ENCODE measurements at places on chromosomes 2 and 18.

DNA sequence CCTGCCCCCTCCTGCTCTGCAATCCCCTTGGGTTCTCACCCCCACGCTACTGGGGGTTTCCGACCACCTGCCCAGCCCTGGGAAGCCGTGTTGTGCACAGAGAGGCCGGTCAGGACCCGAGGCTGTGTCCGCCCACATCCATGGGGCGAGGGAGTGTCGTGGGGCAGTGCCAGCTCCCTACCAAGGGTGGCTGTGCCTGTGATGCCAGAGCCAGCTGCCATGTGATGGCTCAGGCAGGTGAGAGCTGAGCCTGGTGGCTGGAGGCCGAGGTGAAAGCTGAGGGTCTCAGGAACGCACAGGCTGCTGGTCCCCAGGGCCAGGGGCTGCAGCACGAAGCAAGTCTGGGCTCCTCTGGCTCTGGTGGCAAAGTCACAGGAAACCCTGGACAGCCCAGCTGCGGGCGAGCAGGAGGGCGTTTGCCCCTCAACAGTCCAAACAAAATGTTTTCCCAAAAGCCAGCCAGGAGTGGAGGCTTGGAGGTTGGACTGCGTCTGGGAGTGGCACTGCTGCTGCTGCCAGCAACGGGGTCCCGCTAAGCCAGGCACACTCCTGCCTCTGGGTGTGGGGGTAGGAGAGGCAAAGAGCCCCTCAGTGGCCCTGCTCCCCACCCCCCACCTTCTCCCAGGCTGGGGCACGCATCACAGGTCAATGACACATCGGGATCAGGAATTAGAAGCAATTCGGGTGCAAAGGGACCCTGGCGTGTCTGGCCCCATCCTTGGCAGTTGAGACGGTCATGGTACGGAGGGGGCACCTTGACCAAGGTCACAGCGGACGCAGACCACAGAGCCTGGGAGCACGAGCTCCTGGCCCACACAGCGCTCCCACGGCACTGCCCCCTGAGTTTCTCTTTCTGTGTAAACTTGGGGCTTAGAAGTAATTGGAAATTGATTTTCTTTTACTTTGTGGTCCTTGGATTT, 72.4 kb upstream of the GPC1 start:
- DNase-seq = no peak

DNA sequence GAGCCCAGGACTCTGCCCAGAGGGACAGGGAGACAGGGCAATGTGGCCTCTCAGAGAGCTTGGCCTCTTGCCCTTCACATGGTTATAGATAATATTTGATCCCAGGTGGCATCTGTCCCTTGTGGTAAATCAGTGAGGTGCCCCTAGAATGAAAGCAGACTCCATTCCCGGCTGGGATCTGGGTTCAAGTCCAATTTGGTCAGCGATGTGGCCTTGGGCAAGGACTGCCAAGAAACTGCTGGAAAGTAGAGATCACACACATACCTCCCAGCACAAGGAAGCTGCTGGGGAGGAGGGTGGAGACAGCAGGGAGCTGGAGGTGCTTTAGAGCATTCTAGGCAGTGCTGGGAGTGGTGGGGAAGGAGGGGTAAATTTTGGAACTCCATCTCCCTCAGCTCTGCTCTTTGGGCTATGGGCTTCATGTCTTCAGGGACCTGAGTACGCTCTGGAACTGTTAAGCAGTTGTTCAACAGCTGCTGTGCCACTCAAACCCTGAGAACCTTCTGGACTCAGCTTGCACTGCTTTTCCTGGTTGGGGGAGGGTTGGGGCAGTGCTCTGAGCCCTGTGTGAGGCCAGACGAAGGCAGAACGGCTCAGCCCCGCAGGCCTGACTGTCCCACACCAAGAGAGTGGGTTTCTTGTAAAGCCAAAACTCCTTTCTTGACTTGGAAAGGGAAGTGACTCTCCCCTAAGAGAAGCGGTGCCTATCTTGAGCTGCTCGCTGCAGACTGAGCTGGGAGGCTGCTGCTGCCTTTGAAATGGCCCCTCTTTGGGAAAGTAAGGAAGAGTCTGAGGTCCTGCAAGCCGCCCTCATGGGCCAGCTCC, 23.0 kb downstream of the INPP5D start:
- DNase-seq = no peak

GRCh38 chr2:176056406-176056805, 27.4 kb downstream of the EVX2 start:
- no peak for DNase-seq

GRCh38 chr2:23487735-23488492, 102.9 kb downstream of the KLHL29 start:
- peak; percentile 95 for DNase-seq

DNA sequence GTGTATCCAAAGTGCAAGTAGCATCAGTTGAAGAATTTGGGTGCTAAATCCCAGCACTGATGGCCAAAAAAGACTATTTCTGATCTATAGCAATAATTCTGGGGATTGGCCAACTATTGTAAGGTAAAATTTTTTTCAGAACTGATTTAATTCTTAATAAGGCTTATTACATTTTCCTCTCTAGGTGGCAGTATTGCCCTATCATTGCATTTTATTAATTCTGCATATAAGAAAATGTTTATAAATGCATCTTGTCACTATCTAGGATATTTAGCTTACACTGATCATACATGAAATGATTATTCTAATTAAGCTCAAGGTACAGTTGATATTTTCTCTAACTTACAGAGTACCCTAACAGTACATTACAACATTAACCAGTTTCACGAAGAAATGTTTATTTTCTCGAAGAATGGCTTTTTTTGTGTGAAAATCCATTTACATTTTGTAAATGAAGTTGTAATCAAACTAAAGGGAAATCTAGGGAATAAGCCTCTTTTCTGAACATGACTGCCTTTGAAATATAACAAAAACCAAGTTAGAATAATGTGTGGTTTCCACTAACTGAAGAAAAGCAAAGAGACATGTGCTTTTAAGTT, 11.0 kb downstream of the TTN start:
- DNase-seq = peak; percentile 81

DNA sequence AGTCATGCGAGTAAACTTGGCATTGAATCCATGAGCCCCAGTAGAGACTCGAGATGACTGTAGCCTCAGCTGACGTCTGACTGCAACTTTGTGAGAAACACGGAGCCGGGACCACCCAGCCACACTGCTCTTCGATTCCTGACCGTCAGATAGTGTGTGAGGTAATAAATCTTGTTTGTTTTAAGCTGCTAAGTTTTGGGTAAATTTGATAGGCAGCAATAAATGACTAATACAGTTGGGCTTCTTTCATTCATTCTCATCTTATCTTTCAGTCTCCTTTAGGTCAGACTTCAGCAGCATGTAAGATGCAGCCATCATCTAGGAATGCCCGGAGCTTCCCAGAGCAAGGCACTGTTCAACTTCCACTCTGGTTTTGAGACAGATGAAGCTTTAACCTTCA, 8.0 kb upstream of the KLHL29 start:
- DNase-seq = no peak

GRCh38 chr2:71683070-71683469, 229.7 kb downstream of the DYSF start:
- DNase-seq = no peak

GRCh38 chr18:75341897-75342296, 85.6 kb downstream of the SMIM21 start:
- DNase-seq = no peak

DNA sequence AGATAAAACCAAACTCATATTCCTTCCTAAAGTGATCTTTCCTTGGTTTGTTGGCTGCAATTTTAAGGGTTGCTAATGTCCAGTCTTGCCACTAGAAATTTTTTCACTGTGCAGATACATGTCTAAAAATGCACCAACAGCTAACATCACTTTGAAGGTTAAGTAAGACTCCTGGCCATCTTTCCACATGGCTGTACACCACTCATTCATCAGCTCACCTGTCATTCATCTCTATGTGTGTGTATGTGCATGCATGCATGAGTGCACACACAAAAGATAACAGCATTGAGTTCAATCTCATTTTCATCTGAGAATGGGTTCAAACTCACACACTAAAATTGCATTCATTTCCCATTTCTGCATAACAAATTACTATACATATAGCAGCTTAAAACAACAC, 203.8 kb downstream of the PDE11A start:
- DNase-seq = no peak

DNA sequence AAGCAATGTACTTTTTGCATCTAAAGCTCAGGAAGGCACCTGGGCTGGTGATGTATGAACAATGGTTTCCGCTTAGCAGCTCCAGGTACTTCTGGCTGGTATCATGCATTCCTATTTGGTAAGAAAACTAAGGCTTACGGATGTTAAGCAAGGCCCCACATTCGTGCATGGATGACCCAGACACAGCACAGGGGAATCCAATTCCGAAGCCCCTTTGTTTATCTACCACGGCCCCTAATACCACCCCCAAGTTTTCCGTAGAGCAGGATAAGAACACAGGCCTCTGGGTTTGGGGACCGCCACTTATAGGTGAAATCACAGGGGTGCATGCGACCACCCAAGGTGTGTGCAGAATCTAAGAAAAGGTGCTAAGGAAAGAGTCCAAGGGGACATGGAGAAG, 192.1 kb upstream of the ID2 start:
- no peak for DNase-seq

GRCh38 chr2:143877876-143878530, 641.9 kb downstream of the ZEB2 start:
- no peak for DNase-seq

DNA sequence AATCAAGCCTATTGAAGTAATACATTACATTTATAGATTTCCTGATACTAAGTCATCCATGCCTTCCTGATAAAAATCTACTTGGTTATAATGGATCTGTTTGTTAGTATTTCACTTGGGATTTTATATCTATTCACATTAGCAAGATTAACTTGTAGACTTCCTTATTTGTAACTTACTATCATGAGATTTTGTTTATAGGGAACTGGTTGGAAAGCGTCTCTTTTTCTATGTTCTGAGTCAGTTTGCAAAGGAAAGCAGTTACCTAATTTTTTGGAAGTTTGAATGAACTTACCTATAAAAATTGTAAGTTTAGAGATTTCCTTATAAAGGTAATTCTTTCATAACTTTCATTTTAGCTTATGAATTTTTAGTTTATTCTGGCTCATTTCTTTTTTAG, 141.4 kb downstream of the SMAD7 start:
- no peak for DNase-seq

DNA sequence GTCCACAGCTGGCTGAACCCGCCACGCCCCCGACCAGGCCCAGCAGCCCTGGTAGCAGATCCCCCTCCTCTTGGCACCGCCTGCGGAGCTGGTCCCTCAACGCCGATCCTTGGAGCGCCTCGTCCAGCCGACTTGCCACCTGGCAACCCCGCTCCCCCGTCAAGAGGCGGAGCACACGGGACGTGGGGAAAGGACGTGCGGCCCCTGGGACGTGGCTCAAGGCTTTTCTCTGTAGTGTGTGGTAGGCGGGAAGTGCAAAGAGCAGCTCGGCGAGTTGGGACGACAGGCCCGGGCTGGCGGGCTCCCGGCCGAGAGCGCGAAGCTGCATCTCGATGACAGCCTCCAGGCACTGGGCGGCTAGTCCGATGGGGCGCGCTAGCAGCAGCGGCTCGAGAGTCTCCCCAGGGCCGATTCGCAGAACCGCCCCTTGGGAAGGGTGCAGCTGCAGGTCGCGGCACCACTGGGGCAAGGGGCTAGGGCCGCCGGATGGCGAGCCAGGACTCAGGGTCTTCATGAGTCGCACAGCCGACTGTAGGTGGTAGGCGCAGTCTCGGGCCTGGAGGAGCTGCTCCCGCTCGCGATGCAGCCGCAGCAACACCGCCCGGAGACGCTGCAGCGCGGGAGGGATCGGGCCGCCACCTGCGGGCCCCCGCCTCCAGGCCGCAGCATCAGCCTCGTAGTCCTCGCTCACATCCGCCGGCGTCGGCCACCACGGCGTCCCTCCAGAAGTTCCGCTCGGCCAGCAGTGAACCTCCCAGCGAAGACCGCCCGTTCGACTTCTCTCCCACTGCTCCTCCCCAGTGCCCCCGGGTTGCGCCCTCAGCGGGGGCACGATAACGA, 617 bp downstream of the CCDC142 start:
- DNase-seq = no peak

DNA sequence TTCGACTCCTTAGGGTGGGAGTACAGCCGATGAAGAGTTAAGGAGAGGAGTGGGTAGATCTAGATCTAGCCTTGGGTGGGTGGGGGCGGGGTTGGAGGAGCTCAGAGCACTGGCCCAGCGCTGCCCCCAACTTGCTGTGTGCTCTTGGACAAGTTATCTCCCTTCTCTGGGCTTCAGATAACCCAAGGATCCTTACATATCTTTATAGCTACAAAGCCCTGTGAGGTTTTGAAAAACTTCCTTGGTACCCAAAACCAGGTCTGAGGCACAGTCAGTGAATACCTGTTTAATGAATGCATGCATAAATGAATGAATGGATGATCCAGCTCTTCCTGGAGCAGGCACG, 1.3 kb upstream of the ODC1 start:
- no peak for DNase-seq

DNA sequence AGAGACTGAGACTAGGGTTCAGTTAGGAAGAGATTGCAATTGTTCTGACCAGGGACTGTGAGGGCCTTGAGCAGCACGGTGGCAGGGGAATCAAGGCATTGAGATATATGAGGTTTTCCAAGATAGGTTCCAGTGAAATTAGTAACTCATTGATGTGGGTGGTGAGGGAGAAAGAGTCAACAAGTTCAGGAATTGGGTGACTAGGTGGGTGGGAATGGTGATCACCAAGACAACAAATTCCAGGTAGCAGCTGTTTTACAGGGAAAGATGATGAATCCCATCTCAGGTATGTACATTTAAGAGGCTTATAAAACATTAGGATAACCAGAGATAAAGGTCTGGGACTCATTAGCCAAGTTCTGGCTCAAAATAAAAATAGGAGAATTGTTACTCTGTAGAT, 251.5 kb upstream of the MGAT5 start:
- DNase-seq = no peak

DNA sequence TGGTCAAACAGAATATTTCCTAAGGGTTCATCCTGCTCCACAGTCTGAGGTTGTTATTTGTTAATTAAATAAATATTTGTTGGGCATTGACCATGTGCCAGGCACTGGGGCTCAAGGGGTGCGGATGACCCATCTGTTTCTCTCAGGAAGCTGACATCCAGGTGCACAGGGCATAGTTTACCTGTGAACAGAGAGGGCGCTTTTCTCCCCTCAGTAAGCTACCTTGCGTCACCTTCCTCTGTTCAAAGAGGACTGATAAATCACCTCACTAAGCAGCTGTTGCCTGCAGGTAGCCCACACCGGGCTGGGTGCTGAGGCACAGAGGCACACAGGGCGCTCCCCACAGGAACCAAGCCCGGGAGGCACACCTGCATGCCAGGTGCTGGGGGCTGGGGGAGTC, 41.6 kb downstream of the SH3RF3 start:
- no peak for DNase-seq

GRCh38 chr18:72899338-72899737, 31.6 kb upstream of the NETO1 start:
- no peak for DNase-seq

- no peak for DNase-seq
Measured at GRCh38 chr2:46032161-46032813, 264.9 kb upstream of the EPAS1 start.
